ENCODE measurements at places on chromosomes 16 and 17. TPM values are rescaled to one million over a fixed set of nuclear protein-coding genes. Genes with fewer than 3 reads are reported as not detected.

Gene COASY
- 60.0 TPM for total RNA-seq

Gene KCNJ18
- not detected for total RNA-seq

Gene RSKR
- total RNA-seq: 35.5 TPM

Gene ZP2
- not detected for total RNA-seq

Gene SNAI3
- 1.2 TPM for total RNA-seq

Gene EPN2
- 51.2 TPM for total RNA-seq

Gene TEX19
- not detected for total RNA-seq

Gene KCNG4
- not detected for total RNA-seq

Gene CPD
- 123 TPM for total RNA-seq

Gene KCNJ12
- 0.10 TPM for total RNA-seq

Gene CDC42EP4
- total RNA-seq: 66.0 TPM

DNA sequence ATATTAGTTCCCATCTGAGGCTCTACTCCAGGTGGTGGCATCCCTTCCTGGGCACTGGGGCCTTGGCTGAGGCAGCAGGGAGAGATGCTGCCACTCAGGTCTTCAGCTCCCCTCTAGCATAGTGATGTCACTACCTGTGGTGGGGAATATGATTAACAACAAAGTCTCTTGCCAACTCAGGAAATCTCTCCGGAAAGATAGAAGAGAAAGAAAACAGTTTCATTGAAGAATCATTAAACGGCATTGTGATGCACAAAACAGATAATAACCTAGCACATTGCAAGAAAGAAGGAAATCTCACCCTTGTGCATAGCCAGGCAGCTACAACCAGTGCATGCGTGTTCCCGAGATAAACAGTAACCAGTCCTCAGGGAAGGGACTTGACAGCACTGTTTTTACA lies 12.2 kb upstream of the ZNF267 start:
- no peak for DNase-seq

GRCh38 chr17:56913000-56913311 lies 893 bp downstream of the TRIM25 start:
- DNase-seq: no peak

DNA sequence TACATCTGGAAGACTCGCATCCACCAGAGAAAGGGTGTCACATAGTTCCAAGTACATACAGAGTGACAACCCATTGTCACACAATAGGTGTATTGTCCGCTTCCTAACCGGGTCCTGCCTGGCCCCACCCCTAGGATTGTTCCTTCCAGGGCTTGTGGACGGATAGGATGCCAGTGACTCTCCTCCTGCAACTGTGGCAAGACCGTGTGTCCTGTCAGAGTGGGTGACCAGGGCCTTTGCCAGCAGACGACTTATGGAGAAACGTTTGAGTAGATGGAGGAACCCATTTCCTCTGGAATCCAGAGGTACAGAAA lies 258.4 kb downstream of the CPPED1 start:
- no peak for DNase-seq

DNA sequence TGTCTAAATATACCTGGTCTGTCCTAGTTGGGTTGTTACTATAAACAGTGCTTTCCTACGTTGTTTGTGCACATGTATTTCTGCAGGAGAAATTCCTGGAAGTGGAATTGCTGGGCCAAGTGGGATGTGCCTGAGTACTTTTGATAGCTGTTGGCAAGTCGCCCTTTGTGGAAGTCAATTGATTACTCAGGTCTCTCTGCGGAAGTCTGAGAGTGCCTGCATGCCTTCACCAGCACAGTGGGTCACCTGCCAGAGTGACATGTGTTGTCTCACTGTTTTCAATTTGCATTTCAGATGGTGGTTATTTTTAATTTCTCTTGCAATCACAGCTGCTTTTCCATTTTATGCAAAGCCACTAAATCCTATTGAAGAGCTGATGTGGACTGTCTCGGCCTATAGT lies 2.3 kb upstream of the MVD start:
- no peak for DNase-seq

DNA sequence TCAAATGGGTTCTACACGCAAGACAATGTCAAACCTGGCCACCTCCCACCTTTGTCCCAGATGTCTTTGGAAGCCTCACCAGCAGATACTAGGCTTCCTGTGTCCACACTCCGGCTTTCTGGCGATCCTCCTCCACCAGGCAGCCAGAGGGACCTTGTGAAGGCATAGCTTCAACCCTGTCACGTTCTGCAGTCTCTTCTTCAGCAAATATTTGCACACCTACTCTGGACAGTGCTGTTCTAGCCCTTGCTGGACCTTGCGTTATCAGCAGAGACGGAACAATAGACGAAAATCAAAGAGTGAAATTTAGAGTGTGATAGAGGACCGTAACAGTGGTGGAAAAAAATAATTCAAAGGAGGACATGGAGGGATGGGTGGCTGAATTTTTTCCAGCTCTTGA lies 38.5 kb upstream of the KIFC3 start:
- DNase-seq: no peak

DNA sequence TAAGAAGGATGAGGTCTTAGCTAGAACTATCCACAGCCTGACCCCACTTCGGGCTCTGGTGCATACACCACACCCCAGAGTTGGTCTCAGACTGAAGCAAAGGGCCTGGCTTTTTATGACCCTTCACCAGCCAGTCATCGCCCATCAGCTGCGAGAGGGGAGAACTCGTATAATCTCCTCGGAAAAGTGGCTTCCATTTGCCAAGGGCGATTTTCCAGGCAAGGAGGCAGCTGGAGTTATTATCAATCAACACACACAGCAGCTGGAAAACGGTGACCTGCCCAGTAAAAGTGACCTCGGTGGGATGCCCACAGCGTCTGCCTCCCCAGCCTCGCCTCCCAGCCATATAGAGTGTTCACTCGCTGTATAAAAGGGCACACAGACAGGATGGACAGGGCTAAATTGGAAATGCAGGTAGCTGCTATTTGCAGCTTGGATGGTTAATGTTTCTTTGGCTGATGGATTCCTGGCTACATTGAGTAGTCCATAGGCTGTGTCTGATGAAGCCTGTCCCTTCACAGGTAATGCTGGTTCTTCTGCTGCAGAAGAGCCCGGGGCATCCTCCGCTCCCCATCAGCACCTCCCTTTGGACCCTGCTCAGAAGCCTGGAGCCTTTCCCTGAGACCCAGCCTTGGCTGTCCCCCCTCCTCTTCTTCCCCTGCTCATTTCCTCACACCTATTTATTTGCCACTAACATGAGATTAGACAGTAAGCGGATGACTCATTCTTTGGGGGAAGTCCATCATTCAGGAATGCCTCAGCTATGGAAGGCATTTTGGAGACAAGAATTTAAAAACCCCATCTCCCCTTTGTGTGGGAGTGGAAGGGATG lies 45.7 kb downstream of the TMEM186 start:
- DNase-seq: no peak

- no peak for DNase-seq
Observed at GRCh38 chr16:77943801-77944200, 78.5 kb upstream of the CLEC3A start.

GRCh38 chr17:63579633-63580032 lies 21.1 kb upstream of the TACO1 start:
- no peak for DNase-seq

- DNase-seq: no peak
Observed at GRCh38 chr16:495127-495748, 32.3 kb upstream of the CAPN15 start.

DNA sequence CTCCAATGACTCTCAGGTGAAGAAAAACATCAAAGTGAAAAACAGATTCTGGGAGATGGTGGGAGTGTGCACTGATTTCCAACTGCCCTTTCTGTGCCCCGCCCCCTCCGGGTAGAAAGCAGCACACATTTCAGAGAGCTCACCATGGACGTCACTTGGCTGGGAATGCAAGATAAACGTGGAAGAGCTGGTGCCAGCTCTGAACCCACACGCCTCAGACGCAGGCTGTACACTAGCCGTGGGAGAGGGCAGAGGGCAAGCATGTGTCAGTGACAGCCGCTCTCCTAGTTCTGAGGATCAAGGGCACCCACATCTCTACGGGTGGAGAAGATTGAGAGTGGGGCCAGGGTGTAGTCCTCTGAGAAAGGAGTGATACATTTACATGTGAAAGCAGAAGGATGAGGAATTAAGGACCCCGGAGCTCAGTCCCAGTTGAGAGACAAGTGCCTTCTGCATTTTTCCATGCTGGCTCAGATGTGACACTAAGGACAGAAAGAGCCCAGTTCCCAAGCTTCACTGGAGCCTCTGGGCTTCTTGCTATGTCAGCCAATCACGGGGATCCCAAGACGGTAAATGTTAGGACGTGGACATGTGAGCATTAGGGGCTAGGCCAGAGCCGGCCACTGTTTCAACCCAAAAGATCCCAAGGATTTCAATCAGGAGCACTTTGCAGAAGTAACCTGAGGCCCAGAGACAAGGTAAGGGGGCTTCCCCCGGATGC lies 101.3 kb downstream of the ZFHX3 start:
- no peak for DNase-seq

DNA sequence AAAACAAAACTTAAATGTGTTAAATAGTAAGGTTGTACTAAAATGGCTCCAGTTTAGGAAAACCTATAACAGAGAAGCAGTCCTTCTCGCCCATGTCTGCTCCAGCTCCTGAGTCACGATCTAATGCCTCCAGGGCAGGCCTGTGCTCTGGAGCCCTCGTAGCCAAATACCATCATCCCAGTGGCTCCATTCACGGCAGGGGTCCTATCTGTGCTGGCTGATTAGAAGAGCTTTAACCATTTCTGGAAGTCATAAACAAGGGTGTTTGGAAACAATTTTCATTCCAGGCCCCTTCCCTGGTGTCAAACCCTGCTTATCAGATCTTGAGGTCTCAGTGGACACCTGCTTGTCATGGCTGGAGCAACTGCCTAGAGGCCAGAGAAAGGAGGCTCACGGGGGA lies 336.9 kb downstream of the SOX9 start:
- DNase-seq: no peak

DNA sequence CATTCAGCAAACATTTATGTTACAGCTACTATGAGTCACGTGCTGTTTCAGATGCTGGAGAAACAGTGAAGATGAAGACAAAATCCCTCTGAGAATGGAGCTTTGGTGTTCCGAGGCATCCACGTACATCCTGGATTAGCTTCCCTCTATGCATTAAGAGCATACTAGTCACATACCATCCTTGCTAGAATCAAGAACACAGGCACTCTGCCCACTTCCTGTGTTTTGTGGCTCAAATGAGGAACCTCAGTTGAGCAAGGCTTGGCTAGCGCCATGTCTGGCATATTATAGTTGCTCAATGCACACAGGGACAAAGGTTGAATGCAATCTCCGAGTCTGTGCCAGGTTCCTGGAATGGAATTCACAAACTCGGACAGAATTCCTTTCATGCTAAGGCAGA lies 297.5 kb downstream of the XYLT1 start:
- DNase-seq: no peak

DNA sequence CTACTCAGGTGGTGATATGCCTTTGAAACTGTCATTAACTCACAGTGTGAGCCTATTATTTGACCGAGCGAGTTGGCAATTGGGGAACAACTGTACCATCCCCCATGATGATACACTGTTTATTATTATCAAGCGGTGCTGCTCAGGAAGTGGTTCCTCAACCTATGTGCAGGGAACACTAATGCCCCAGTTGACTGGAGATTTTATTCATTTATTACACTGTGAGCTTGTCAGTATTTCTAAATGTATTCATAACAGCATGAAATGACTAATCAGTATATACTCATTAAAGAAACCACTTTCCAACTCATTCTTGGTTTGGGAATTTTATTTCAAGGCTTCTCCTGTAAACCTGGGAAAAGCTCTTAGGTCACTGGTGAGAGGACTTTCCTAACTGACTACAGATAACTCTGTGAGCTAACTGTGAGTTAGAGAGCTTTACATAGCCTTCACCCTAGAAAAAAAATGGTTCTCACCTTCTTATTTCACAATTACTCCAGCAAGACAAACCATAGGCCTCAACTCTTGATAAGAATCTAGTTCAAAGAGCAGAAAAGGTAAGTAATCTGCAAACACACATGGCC lies 42.4 kb downstream of the NXPH3 start:
- DNase-seq: no peak

DNA sequence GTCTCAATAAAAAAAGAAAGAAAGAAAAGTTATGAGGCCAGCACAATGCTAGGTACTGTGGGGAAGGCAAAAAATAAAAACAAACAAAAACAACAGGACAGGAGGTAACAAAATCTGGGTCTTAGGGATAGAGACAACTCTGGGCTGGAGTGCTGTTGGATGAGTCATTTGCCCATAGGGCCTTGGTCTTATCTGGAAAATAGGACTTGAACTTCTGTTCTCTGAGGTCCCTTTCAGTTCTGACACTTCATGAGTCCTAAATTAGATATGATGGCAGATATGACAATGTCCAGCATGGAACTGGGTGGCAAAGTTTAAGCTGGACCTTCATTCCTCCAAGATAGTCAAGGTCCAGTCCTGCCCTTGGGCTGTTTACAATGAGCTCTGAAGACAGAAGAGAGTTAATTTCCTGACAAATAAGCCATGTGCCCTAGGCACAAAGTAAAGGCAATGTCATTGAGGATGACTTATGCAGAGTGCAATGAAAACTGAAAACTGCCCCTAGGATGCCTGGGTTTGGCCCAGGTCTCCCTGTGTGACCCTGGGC lies 8.9 kb upstream of the HDAC5 start:
- DNase-seq: no peak

Measured in progenitor cell of endocrine pancreas (in vitro differentiated cells).